Heart left ventricle (tissue), 16 donors: ENCODE measurements at places on chromosomes 7 and 10. TPM values are rescaled to one million over a fixed set of nuclear protein-coding genes. Genes with fewer than 3 reads are reported as not detected.

DNA sequence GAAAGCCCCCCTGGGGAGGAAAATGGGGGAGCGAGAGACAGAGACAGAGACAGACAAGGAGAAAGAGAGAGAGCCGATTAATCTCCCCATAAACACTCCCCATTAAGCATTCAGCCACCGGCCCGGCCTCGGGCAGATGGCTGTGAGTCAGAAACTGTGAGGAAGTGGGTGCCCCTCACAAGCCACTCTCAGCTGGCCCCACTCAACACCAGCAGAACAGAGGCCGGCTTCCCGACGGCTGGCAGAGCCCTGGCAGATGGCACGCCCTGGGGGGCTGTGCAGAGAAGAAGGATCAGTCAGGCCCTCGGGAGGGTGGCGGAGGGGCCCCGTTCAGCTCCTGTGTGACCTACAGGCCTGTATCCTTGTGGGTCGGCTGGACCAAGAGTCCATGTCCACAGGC lies 41.2 kb downstream of the CAMK2B start:
- H3K4me1 ChIP-seq = no peaks in the 10 kb centered on the region
- peak overlapping the region; percentile 70 for H3K27ac ChIP-seq
- H3K27me3 ChIP-seq = no peaks in the 10 kb centered on the region
- no peak overlapping the region for H3K4me3 ChIP-seq
- no peaks in the 10 kb centered on the region for H3K36me3 ChIP-seq
- DNase-seq = peak; percentile 25

GRCh38 chr7:104843198-104843597 lies 170.8 kb upstream of the KMT2E start:
- no peak overlapping the region for H3K27ac ChIP-seq
- no peaks in the 10 kb centered on the region for H3K36me3 ChIP-seq
- DNase-seq = no peak
- H3K4me3 ChIP-seq = no peak overlapping the region
- H3K27me3 ChIP-seq = peaks cover 29% of the 10 kb centered on the region

GRCh38 chr7:19665399-19666008 lies 43.3 kb downstream of the POLR1F start:
- H3K27ac ChIP-seq = no peak overlapping the region
- no peaks in the 10 kb centered on the region for H3K36me3 ChIP-seq
- no peak for DNase-seq
- no peaks in the 10 kb centered on the region for H3K27me3 ChIP-seq
- H3K4me1 ChIP-seq = no peaks in the 10 kb centered on the region

DNA sequence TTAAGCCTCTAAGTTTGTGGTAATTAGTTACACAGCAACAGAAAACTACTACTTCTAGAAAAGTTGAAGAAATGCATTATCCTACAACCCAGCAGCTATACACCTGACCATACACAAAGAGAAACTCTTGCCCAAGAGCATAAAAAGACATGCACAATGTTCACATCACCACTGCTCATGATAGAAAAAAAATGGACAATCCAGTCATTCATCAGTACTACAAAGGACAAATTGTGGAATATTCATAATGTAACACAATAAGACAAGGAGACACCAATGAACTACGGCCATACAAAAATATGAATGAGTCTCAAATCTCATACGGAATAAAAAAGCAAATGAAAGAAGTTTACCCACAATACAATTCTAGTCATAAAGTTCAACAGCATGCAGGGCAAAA lies 87.4 kb downstream of the ZFAND4 start:
- H3K4me3 ChIP-seq = no peak overlapping the region
- H3K27ac ChIP-seq = no peak overlapping the region
- no peaks in the 10 kb centered on the region for H3K4me1 ChIP-seq
- no peaks in the 10 kb centered on the region for H3K27me3 ChIP-seq
- no peak for DNase-seq
- peaks cover 3% of the 10 kb centered on the region for H3K36me3 ChIP-seq

DNA sequence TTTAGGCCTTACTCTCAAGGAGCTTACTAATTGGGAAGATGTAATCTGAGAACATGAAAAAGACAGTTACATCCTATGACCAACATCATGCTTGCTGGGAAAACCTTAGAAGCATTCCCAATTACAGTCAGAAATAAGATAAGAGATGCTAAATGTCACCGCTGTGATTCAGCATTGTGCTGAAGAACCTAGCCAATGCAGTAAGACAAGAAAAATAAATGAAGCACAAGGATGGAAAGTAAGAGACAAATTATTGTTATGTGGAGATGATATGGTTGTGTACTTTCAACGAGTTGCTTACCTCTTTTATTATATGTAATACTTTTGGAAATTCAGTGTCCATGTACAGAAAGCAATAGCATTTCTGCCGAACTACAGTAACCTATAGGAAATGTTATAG lies 104.8 kb downstream of the RBM20 start:
- no peak overlapping the region for H3K27ac ChIP-seq
- H3K36me3 ChIP-seq = no peaks in the 10 kb centered on the region
- peaks cover 12% of the 10 kb centered on the region for H3K4me1 ChIP-seq
- no peak for DNase-seq
- H3K27me3 ChIP-seq = no peaks in the 10 kb centered on the region
- no peak overlapping the region for H3K4me3 ChIP-seq

DNA sequence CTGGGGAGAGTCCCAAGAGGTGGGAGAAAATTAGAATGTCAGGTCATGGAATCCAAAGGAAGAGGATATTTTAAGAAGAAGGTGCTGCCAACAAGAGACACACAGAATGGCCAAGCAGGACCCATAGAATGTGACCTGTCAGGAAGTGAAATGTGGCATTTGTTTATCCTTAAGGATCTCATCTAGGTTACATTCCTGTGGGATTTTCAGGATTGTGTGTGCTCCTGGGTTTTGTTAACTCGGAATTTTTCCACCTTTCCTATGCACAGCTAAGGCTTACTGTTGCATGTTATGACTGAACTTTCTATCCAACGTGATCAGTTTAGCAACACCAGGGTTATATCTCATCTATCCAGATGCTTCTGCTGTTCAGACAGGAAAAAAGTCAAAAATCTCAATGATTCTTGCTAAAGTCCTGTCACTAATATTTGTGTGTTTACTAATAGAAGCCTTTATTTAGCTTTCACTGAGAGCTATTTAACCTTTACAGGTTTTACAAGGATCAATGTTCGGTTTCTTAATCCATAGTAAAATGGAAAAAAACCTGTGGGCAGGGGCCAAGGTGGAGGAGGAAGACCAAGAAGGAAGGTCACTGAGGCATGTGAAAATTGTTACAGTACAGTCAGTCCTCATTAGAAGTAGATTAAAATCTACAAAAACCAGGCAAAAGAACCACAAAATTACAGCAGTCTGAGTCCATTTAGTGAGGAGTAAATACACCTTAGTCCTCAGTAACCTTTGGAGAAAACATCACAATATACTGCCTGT lies 437.8 kb upstream of the NPVF start:
- H3K27me3 ChIP-seq = no peaks in the 10 kb centered on the region
- no peaks in the 10 kb centered on the region for H3K4me1 ChIP-seq
- no peaks in the 10 kb centered on the region for H3K36me3 ChIP-seq
- H3K27ac ChIP-seq = no peak overlapping the region
- DNase-seq = no peak

DNA sequence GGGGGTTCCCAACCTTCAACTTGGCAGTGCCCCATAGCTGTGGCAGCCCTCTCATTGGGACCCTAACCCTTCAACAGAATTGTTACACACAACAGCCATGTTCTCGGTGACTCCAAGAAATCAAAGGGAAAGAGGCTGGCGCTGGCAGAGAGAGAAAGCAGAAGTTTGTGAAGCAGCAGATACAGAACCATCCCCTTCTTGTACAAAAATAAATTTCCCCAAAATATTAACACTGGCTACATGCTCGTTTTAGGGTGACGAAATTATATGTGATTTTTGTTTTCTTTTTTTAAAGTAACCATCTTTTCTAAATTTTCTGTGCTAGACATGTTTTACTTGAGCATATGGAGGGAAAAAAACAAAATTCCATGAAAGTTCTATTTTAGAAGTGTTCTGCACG lies 45.2 kb upstream of the SAMD8 start:
- H3K4me1 ChIP-seq = no peaks in the 10 kb centered on the region
- no peak overlapping the region for H3K4me3 ChIP-seq
- no peak for DNase-seq

GRCh38 chr10:22320591-22321155 lies at the start of gene BMI1:
BMI1 (plus strand) TSS chr10:22321099; CDS start chr10:22326450, 5,351 bp downstream.
- peak; percentile 89 for DNase-seq
- no peaks in the 10 kb centered on the region for H3K27me3 ChIP-seq
- no peaks in the 10 kb centered on the region for H3K36me3 ChIP-seq
- H3K4me1 ChIP-seq = no peaks in the 10 kb centered on the region
- H3K4me3 ChIP-seq = peak within 1 kb of the TSS; percentile 79

- H3K36me3 ChIP-seq = no peaks in the 10 kb centered on the region
- no peaks in the 10 kb centered on the region for H3K27me3 ChIP-seq
- no peak for DNase-seq
Measured at GRCh38 chr10:116833986-116834985, 15.0 kb upstream of the ENO4 start.

DNA sequence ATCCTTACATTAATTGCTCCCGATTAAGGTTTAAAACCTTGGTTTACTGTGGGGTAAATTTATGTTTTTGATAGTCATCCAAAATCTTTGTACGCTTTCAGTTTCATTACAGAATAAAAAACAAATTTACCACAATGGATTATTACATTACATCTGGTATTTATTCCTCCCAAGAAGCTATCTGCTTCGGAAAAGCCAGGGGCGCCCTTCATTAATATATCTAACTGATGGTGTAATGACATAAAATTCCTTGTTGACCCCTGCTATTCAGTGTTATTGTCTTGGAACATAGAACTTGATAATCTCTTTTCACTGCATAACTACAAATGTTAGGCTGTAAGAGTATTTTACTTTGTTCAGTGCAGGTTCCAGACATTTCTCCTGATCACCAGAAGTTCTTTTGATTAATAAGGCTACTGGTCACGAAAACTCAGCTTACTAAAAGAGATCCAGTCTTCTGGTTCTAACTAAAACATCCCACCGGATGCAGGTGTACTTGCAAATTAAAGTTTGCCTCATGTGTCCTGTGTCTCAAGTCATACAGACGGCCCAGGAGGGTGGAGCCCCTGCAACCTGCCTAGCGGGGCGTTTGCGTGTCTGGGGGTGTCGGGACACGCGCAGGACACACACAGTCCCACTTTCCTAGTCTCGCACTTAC lies 581 bp upstream of the GLCCI1 start:
- no peaks in the 10 kb centered on the region for H3K36me3 ChIP-seq
- peak overlapping the region; percentile 71 for H3K27ac ChIP-seq
- H3K4me3 ChIP-seq = peak overlapping the region; percentile 99
- no peaks in the 10 kb centered on the region for H3K27me3 ChIP-seq
- DNase-seq = no peak

DNA sequence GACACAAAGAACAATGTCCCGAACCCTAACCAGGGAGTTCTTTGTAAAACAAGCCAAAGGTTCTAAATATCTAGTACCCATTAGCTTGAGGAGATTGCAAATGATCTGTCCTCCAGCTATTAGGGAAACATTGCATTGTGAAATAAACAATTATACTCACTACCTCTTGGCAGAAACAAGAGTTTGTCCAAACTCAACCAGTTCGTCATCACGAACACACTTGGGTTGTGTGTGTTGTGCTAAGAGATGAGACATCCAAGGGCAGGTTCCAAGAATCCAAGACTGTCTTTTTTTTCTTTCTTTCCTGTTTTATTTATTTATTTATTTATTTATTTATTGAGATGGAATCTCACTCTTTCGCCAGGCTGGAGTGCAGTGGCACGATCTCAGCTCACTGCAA lies 793.1 kb upstream of the AUTS2 start:
- no peak overlapping the region for H3K4me3 ChIP-seq
- no peaks in the 10 kb centered on the region for H3K36me3 ChIP-seq
- no peaks in the 10 kb centered on the region for H3K27me3 ChIP-seq
- no peaks in the 10 kb centered on the region for H3K4me1 ChIP-seq
- no peak for DNase-seq
- no peak overlapping the region for H3K27ac ChIP-seq

DNA sequence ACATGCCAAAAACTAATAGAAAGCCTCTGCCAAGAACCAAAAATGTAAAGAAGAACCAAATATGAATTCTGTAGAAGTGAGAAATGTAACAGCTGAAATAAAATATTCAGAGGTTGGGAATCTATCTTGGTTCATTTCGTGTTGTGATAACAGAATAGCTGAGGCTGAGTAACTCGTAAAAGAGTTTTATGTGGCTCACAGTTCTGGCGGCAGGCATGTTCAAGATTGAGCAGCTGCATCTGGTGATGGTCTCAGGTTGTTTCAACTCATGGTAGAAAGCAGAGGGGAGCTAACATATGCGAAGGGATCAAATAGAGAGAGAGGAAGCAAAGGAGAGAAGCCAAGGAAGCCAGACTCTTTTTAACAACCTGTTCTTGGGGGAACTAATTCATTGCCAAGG lies 717.2 kb downstream of the TNS3 start:
- no peak overlapping the region for H3K4me3 ChIP-seq
- H3K27ac ChIP-seq = no peak overlapping the region
- DNase-seq = no peak
- no peaks in the 10 kb centered on the region for H3K36me3 ChIP-seq
- H3K4me1 ChIP-seq = peaks cover 3% of the 10 kb centered on the region
- H3K27me3 ChIP-seq = no peaks in the 10 kb centered on the region

DNA sequence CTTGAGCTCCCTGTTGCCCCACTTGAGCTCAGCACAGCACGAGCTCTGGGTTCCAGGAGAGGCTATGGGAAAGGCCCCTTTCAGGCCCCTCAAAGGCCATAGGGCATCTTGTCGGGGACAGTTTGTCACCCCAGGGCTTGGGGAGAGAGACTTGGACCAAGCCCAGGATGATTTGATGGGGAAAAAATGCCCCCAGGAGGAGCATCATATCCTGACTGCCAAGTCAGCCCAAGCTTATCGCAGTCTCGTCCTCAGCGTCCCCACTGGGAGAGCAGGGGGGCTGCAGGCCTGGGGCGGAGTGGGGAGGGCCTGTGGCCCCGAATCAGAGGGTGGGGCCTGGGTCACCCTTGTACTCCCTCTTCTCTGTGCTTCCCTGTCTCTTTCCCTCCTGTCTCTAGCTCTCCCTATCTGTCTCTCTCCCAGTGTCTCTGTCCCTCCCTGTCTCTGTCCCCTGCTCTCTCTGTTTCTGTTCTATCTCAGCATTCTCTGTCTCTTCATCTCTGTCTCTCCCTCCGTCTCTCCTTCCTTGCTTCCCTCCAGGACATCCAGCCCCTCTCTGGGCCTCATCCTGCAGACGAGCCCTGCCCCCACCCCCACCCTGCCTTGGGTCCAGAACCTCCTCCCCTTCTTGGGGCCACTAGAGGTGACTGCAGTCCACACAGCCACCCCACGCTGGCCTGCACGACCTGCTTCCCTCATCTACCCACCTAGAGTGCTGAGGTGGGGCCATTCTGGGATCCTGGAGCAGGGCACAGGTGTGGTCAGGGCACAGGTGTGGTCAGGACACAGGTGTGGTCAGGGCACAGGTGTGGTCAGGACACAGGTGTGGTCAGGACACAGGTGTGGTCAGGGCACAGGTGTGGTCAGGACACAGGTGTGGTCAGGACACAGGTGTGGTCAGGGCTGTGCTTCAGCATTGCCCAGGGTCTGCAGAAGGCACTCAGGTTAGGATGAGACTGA lies 17.3 kb upstream of the GRIFIN start:
- no peak overlapping the region for H3K4me3 ChIP-seq
- no peak for DNase-seq
- H3K27me3 ChIP-seq = no peaks in the 10 kb centered on the region
- H3K27ac ChIP-seq = no peak overlapping the region

- no peaks in the 10 kb centered on the region for H3K27me3 ChIP-seq
- H3K4me3 ChIP-seq = no peak overlapping the region
- H3K27ac ChIP-seq = no peak overlapping the region
Measured at GRCh38 chr7:69295977-69296376, 302.3 kb upstream of the AUTS2 start.

Gene OLAH
- not detected for polyA plus RNA-seq

Gene GTPBP10
- 15.5 TPM for polyA plus RNA-seq

Gene EN2
- polyA plus RNA-seq = not detected

Gene NDUFB2
- 525 TPM for polyA plus RNA-seq

Gene ERVW-1
- not detected for polyA plus RNA-seq

Gene TRIM73
- polyA plus RNA-seq = 1.4 TPM
